Fibroblast of pulmonary artery (primary cell): ENCODE measurements at places on chromosomes 5 and 9.

- DNase-seq, result no peak
Measured at GRCh38 chr5:149383399-149383798, 4.3 kb upstream of the IL17B start.

GRCh38 chr5:175671013-175671412 is 13.1 kb downstream of the HRH2 start:
- DNase-seq, result no peak

- DNase-seq, result no peak
Measured at GRCh38 chr5:80124121-80124918, 89.2 kb downstream of the THBS4 start.

DNA sequence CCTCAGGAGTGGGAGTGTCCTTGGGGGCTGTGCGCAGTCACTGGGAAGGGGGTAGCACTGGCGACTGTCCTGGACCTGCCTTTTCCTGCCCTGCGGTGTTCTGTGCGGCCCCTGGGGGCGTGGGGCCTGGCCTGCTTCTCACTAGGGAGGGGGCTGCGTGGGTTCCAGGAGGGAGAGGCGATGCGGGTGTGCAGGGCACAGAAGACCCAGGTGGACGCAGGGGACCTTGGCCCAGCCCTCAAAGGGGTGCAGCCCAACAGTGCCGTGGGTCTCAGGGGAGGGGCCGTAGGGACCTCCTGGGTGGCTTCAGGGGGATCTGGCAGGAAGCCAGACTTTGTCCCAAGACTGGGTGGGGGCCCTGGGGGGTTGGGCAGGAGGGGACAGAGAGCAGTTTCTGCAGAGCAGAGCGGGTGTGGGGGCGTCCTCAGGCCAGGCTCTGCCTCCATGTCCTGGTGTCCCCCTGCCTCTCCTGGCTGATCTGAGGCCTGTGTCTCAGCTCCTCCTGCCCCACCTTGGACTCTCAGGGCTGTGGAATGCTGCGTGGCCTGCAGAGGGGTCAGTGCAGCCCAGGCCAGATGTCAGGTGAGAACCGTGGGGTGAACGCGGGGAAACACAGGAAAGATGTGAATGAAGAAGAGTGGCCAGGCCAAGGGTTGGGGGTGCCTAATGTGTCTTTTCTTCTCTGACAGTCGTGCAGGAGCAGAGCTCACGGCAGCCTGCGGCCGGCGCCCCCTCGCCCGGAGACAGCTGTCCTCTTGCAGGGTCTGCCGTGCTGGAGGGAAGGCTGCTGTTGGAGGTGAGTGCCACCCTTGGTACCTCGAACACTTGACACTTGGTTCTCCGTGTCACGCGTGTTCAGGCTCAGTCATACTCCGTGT is 54.6 kb downstream of the AHRR start:
- DNase-seq, result no peak

- no peak for DNase-seq
Measured at GRCh38 chr5:5793242-5794117, 371.0 kb downstream of the ICE1 start.

DNA sequence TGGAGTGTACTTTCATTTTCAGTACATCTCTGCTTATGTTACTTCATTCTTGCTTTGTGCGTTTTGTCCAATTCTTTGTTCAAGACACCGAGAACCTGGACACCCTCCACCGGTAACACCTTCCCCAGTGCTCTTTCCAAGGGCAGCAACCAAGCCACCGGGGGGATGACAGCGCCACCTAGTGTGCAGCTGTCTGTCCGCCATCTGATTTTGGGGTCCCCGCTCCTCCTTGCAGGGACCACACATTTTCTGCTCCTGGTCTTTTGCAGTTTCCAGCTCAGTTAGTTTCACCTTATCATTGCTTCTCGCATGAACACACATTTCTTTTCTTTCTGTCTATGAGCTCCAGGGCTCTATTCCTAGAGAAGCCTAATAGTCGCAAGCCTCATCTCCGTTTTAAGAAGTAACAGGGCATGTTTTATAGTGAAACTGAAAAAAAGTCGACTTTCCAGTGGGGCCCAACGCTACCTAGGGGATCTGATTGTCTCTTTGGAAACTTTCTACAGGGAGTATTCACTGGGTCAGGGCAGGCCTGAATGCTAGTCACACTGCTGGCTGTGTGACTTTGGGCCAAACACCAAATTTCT is 152.1 kb downstream of the FSTL4 start:
- DNase-seq, result peak; percentile 8

DNA sequence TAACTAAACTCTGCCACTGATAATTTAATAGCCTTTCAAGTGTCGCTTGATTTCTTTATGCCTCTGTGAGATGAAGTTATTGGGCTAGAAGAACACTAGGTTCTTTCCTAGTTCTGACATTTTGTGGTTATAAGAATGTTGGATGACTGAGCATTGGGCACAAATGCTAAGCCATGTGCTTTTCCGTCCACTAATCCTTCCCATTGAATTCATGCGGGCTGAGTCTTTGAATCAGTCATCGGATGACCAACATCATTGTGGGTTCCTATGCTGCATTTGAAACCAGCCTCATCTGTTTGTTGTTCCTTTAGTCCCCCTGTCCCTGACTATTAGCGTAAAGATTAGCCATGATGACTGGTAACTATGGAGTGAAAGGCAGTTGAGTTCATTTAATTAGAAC is 58.5 kb downstream of the ALDH1A1 start:
- no peak for DNase-seq

DNA sequence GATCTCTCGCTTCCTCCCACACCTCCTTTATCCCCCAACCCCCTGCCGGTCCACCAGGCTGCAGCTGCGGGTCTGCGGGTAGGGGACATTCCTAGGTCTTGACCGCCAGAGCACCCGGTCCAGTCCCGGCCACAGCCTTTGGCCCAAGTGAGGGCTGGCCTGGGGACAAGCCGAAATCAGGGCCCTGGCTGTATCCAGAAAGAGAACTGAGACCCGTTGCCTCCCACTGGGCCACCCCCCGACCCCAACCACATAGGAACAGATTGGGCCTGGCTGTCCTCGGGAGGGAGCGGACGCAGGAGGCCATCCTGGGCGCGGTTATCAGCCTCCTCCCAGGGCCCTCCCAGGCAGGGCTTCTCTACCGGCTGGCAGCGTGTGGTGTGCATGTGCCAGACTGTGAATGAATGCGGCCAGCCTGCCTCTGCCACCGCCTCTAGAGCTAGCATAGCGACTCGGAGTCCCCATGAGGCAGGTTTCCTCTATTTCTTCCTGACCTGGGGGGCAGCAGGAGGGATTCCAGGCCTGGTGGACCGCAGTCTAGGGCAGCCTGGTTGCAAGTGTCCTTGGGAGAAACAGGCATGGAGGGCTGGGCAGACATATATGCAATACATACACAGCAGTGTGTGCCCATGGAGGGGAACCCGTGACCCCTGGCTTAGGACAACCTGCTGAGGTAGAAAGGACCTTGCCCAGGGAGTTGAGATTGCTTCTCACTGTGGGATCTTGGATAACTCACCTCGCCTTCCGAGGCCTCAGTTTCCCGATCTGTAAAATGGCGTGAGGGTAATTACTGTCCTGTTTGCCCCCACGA is 1.2 kb downstream of the N4BP3 start:
- no peak for DNase-seq

GRCh38 chr9:127921557-127922120 is 4.8 kb upstream of the ST6GALNAC4 start:
- DNase-seq, result peak; percentile 59

- DNase-seq, result no peak
Measured at GRCh38 chr9:133320421-133320881, 15.5 kb downstream of the SURF6 start.

DNA sequence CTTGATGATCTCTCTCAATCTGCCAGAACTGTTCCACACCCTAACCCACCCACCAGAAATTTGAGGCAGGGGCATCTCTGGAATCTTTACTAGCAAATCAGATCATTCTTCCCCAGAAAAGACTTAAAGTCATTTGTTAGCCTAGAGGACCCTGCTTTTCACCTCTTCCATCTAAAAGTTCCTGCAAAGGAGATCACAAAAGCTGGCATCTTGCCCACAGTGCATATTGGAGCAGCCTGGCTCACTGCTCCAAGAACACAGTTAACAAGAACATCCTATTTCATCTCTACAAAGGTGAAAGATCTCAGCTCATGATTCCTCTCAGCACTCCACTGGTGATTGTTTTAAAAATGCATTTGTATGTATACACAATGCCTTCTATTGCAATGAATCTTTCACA is 36.3 kb downstream of the GABRP start:
- peak; percentile 8 for DNase-seq

- DNase-seq, result no peak
Measured at GRCh38 chr5:82522897-82523296, 244.7 kb upstream of the RPS23 start.

- DNase-seq, result no peak
Measured at GRCh38 chr9:137956039-137956438, 78.5 kb downstream of the CACNA1B start.

DNA sequence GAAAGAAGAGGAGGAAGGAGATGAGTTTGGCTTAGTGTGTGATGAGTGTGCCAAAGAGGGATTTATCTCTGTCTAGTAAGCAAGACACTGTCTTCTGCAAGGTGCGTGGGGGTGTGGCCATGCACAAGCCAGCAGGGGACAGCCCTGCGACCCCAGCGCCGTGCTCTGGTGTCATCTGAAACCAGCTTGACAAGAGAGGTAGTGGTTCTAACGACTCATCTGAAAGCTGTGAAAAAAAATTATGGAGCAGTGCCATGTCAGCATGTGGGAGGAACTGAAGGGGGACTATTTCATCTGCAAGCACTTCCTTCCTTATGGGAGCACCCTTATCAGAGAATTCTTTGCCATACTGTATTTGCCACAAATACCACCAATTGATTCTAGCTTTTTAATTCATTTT is 398.6 kb downstream of the PSAT1 start:
- no peak for DNase-seq

- no peak for DNase-seq
Measured at GRCh38 chr5:126523818-126524510, 71.1 kb downstream of the ALDH7A1 start.

DNA sequence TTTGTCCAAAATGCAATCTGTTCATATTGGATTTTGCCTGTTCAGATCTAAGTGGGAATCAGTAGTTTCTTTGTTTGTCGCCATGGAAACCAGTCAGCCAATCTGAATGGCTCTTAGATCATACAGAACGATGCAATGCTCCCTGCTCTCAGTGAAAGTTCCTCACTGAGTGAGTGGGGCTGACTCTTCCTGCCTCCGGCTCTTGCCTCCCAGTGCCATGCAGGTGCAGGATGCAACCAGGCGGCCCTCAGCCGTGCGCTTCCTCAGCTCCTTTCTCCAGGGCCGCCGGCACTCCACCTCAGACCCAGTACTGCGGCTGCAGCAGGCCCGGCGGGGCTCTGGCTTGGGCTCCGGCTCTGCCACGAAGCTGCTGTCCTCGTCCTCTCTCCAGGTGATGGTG is at the start of gene PTPDC1:
Gene PTPDC1, plus strand, starts transcription at position 151 of the 400 bp plus-strand sequence. Its CDS starts 67 bp downstream, at position 218.
- DNase-seq, result peak; percentile 88

DNA sequence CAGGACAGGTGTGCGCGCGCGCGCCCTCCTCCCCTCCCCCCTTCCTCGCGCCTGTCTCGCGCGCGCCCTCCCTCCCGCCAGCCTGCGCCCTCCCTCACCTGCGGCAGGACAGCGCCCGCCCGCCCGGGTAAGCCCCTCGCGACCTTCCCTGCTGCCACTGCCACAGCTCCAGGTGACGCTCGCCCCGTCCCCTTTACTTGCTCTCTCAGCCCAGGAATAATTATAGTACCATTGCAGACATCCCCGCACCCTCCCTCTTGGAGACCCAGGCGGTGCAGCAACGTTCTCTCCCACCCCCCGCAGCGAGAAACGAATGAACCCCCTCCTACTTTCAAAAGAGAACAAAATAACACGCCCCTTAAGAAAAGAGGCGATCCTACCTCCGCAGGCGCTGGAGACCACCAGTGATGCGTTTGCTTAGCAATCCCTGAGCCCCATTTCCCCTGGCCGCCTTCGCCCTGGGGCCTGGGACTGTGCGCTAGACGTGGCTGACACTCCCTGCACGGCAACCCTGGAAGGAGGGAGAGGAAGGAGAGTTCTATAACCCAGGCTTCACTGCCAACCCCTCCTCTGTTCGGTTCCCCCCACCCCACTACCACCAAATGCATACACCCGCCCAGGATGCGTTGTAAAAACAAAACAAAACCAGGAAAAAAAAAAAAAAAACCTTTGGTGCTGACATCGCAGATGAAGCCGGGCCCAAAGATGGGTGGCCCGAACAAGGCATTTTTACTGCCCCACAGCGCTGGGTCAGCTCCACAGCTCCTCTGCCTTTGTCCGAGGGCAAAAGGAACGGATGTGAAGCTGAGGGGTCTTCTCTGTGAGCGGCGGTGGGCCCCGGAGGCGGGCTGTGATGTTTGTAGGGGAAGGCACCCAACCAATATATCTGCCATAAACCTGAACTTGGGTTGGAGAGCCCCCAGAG is 5.6 kb upstream of the PURA start:
- DNase-seq, result no peak

DNA sequence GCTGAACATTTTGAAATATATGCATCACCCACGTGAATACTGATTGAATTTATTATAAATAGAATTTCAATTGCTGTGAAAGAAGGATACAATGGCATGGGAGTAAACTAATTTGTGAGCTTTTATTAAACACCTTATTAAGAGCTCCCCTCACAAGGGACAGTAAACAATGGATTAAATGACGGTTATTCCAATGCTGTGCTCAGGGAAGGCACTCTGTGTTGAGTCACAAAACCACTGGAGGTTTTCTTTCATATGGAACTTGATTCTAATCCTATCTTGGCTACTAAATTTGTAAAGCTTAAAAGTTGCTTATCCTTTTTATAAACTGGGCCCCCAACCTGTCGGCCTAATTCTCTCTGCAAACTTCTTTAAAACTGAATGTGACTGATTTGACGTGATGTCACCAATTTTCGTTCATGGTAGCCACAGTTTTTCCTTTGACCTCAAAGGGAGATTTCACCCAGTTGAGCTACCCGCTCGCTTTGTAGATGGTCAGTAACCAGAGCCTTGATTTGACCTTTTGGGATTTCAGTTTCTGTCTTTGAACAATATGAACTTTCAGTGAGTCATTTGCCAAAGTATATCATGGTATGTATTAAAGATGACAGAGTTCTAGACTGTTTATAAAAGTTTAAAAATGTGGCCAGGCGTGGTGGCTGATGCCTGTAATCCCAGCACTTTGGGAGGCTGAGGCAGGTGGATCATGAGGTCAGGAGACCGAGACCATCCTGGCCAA is 61.3 kb upstream of the PIK3R1 start:
- no peak for DNase-seq

DNA sequence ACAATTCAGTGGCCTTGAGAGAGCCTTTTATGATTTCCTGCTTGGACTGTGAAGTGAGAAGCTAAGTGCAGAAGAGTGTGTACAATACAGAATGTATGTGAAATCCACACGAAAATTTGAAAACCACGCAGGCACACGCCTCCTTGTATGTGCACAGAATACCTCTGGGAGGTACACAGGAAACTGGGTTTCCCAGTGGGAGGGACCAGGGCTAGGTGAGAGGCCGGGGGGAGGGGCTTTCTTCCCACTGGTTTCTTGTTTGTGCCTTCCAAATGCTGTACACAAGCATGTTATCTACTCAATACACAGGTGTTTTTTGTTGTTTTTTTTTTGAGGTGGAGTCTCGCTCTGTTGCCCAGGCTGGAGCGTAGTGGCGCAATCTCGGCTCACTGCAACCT is 16.1 kb downstream of the C9orf50 start:
- no peak for DNase-seq

GRCh38 chr9:115808108-115808507 is 345.5 kb upstream of the PAPPA start:
- peak; percentile 53 for DNase-seq

GRCh38 chr9:136605988-136606660 is 56.6 kb upstream of the EGFL7 start:
- no peak for DNase-seq
